Breast epithelium (tissue), 4 donors: ENCODE measurements at places on chromosomes 1 and 21. TPM values are rescaled to one million over a fixed set of nuclear protein-coding genes. Genes with fewer than 3 reads are reported as not detected.

DNA sequence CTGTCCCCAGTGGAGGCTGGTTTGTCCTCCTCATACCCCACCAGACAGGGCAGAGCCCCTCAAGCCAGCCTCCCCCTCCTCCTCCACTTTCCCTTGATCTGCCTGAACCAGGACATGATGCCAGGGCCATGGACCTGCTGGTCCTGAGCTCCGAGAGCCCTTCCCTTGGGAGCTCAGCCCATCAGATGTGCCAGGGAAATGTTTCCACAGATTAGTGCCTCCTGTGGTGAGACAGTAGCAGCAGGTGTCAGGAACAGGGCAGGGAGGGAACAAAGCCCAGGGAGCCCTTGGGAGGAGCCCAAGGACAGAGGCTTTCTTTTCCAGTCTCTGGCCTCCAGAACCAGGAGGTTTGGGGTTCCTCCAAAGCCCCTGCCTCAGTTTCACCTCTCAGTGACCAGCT is 14.6 kb upstream of the SLC41A1 start:
- H3K27ac ChIP-seq = no peak overlapping the region
- DNase-seq = no peak
- no peaks in the 10 kb centered on the region for H3K27me3 ChIP-seq
- no peaks in the 10 kb centered on the region for H3K4me1 ChIP-seq
- no peak overlapping the region for H3K4me3 ChIP-seq

- no peaks in the 10 kb centered on the region for H3K4me1 ChIP-seq
- no peak overlapping the region for H3K27ac ChIP-seq
- no peak for DNase-seq
- H3K36me3 ChIP-seq = no peaks in the 10 kb centered on the region
These were observed 40.5 kb downstream of the AMY1C start for GRCh38 chr1:103790172-103790571.

GRCh38 chr1:75796376-75797272 is at the start of gene MSH4:
TSS of gene MSH4 (plus strand) at chr1:75796882. CDS start at chr1:75796986, 104 bp downstream.
- no peak within 1 kb of the TSS for H3K4me3 ChIP-seq
- DNase-seq = no peak
- no peaks in the 10 kb centered on the region for H3K27me3 ChIP-seq
- H3K27ac ChIP-seq = no peak within 1 kb of the TSS

GRCh38 chr1:212234431-212235395 is 50.5 kb upstream of the PPP2R5A start:
- H3K27ac ChIP-seq = peak overlapping the region; percentile 41
- no peaks in the 10 kb centered on the region for H3K36me3 ChIP-seq
- H3K27me3 ChIP-seq = no peaks in the 10 kb centered on the region
- H3K4me1 ChIP-seq = peaks cover 8% of the 10 kb centered on the region

GRCh38 chr1:92916899-92917298 is 44.4 kb downstream of the DIPK1A start:
- no peak overlapping the region for H3K27ac ChIP-seq
- H3K27me3 ChIP-seq = no peaks in the 10 kb centered on the region
- no peak for DNase-seq
- H3K36me3 ChIP-seq = no peaks in the 10 kb centered on the region
- H3K4me1 ChIP-seq = no peaks in the 10 kb centered on the region
- H3K4me3 ChIP-seq = no peak overlapping the region

DNA sequence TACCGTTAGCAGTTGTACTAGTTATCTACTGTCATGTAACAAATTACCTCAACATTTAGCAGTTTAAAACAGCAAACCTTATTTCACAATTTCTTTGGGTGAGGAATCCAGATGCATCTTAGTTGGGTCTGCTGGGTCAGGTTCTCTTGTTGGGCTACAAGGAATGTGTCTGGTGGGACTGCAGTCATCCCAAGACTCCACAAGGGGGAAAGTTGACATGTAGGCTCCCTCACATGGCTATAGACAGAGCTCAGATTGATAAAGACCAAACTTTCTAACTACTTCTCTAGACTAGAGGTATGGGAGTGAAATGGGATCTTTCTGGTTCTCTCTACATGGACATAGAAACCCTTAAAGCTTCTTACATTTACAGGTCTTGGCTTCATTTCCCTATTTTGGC is 160.9 kb downstream of the UCK2 start:
- no peaks in the 10 kb centered on the region for H3K36me3 ChIP-seq
- no peak overlapping the region for H3K4me3 ChIP-seq
- H3K27ac ChIP-seq = no peak overlapping the region

DNA sequence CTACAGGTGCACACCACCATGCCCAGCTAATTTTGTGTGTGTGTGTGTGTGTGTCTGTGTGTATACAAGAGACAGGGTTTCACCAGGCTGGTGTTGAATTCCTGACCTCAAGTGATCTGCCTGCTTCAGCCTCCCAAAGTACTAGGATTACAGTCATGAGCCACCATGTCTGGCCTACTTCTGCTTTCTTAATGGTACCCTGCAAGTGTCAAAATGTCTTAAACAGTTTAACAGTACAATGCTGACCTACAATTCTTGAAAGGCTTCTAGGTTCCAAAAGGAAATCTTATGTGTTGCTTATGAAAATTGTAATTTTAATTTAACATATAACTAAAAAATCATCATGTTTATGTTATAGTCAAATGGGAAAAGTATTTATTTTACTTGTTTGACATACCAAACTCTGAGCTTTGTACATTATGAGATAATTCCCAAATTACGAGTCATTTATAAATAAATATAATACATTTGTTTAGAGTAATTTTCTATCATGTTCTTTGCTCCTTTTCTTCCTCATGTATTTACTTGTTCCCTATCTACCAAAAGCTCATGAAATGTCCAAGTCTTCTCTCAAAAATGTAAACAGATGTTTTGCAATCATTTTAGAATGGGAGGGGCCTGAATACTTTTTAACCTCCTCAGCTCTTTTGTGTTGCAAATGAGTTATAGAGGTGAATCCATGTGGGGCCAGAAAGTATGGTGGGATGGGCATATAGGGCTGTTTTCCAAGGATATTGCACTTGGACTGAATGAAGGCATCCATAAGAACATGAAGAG is 8.4 kb upstream of the VCAM1 start:
- H3K4me1 ChIP-seq = no peaks in the 10 kb centered on the region
- no peak overlapping the region for H3K4me3 ChIP-seq
- no peak overlapping the region for H3K27ac ChIP-seq
- no peak for DNase-seq
- no peaks in the 10 kb centered on the region for H3K27me3 ChIP-seq
- no peaks in the 10 kb centered on the region for H3K36me3 ChIP-seq

DNA sequence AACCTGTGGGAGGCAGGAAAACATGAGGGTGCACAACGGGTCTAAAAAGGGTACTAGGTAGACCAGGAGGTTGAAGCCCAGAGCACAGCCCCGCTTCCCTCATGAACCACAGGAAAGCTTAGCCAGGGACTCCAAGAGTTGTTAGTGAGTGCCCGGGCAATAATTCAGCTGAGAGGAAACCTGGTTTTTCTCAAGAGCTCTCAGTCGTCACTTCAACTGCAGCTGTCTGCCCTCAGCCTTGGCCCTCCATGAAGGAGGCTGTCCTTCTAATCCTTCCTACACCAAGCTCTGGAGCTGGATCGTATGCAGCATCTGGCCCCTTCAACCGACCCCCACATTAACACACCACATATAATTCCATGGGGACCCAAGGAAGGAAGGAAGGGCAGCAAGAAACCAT is 77.0 kb upstream of the BACE2 start:
- H3K4me1 ChIP-seq = no peaks in the 10 kb centered on the region
- no peaks in the 10 kb centered on the region for H3K36me3 ChIP-seq
- DNase-seq = no peak
- H3K4me3 ChIP-seq = no peak overlapping the region
- no peak overlapping the region for H3K27ac ChIP-seq

GRCh38 chr1:117634631-117635030 is 28.8 kb downstream of the TENT5C start:
- no peaks in the 10 kb centered on the region for H3K4me1 ChIP-seq
- H3K36me3 ChIP-seq = no peaks in the 10 kb centered on the region
- H3K27ac ChIP-seq = no peak overlapping the region

GRCh38 chr1:69433073-69433472 is 134.6 kb upstream of the LRRC7 start:
- H3K4me1 ChIP-seq = no peaks in the 10 kb centered on the region
- H3K27me3 ChIP-seq = no peaks in the 10 kb centered on the region
- no peak overlapping the region for H3K4me3 ChIP-seq
- no peak for DNase-seq
- H3K27ac ChIP-seq = no peak overlapping the region
- no peaks in the 10 kb centered on the region for H3K36me3 ChIP-seq

DNA sequence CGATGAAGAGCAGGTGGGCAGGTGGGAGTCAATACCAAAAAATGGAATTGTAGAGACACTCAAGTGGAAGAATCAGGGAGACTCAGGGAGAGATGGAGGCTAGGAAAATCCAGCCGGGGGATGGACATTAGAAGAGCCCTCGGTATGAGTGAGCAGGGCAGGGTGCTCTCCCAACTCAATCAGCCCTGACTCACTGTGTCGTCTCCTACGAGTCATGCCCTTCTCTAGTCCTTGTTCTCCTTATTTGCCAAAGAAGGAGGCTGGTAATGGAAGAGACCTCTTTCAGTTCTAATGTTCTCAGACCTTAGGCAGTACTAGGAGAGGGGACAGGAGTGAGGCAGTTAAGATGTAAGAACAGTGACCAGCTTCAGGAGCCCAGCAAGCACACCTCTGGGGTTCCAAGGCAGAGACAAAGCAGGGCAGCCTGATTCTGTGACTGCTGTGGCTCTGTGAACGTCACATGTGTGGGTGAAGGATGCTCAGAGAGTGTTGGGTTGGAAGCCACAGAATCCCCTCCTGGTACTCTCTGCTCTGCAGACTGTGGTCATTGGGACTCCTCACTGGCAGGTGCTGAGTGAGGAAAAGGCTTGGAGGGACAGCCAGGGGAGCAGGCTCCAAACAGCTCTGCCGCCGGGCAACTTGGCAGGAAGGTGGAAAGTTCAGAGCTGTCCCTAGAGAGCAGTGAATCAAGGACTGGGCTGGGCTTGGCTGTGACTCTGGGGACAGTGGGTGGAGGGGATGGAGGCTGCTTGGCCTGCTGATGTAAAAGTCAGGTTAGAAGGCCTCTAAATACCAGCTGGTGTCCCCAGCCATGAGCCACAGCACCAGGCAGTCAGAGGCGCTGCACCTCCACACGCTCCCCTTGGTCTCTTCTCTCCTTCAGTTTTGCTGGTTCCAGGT is 11.1 kb upstream of the GJA5 start:
- no peaks in the 10 kb centered on the region for H3K27me3 ChIP-seq
- H3K36me3 ChIP-seq = no peaks in the 10 kb centered on the region
- no peak for DNase-seq
- H3K4me3 ChIP-seq = peak overlapping the region; percentile 35
- no peaks in the 10 kb centered on the region for H3K4me1 ChIP-seq

DNA sequence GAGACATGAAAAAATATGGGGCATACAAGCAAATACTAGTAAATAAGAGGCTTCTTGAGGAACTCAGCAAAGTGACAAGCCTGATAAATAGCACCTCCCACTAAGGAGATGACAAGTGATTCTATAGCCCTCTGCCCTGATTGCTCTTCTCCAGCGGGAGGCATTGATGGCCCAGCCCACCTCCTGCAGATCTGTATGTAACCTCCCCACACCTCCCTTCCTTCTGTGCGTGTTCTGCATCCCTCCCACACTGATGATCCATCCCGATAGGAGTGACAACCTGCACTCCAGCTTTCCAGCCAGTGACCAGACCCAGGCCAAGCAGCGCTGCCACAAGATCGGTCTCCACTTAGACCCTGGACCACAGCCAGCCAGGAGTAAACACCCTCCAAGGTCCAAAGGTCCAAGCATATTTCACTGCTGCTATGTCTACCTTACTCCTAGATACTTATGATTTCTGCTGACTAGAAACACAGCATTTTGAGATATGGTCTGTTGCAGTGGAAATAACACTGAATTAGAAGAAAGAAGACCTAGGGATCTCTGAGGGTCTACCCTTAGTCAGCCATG is 176.1 kb downstream of the BRINP2 start:
- no peak overlapping the region for H3K4me3 ChIP-seq
- H3K27ac ChIP-seq = no peak overlapping the region
- H3K36me3 ChIP-seq = no peaks in the 10 kb centered on the region
- no peaks in the 10 kb centered on the region for H3K4me1 ChIP-seq
- DNase-seq = no peak
- H3K27me3 ChIP-seq = no peaks in the 10 kb centered on the region

DNA sequence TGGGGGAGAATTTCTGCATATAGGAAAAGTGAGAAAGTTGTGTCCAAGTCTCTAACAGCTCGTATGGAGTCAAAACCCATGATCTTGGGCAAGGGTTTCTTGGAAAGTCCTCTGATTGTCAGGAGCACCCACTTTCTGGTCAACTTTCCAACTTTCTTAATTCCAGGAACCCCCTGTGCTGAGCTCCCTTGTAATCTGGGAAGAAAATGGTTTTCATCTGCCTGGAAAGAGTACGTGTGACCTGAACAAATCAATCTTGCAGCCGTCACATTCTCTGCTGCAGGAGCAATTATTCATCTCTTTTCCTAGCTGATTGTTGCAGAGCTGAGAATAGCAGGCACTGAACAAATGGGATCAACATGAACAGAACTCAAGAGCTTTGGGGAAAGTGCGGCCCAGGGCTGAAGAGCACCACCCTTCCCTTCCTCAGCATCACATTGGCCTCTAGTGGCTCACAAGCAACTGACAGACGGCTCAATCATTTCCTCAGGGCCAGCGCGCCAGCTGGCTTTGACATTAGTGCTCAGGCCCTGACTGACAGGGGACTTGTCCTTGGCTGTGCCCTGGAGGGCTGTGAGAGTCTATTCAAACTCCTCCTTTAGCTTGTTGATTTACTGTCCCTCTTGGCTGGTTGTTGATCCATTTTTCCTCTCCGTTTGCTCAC is 295.2 kb downstream of the HLX start:
- H3K27ac ChIP-seq = no peak overlapping the region
- no peaks in the 10 kb centered on the region for H3K27me3 ChIP-seq
- no peaks in the 10 kb centered on the region for H3K4me1 ChIP-seq
- no peaks in the 10 kb centered on the region for H3K36me3 ChIP-seq
- no peak overlapping the region for H3K4me3 ChIP-seq

DNA sequence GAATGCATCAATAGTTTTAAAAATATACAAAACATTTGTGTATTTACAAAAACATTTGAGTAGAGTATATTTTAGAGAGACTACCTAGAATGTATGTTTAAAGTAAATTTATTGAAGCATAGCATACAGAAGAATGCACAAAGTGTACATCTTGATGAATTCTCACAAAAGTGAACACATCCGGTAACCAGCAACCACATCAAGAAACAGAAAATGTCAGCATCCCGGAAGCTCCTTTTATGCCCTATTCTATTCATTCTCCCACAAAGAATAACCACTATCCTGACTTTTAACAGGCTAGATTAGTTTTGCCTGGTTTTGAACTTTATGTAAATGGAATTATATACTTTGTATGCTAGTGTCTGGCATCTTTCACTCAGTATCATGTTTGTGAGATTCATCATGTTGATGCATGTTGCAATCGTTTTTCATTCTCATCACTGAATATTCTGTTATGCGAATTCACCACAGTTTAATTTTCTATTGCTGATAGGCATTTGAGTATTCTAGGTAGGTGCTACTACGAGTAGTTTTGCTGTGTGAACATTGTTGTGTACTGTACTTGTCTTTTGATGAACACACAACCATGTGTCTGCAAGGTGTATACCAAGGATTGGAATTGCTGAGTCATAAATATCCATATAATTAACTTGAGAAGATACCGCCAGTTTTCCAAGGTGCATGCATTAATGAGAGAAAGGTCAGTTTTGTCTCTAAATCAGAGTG is 75.4 kb downstream of the CACHD1 start:
- no peak overlapping the region for H3K4me3 ChIP-seq
- H3K27ac ChIP-seq = no peak overlapping the region
- no peaks in the 10 kb centered on the region for H3K36me3 ChIP-seq
- no peak for DNase-seq
- H3K27me3 ChIP-seq = no peaks in the 10 kb centered on the region
- H3K4me1 ChIP-seq = no peaks in the 10 kb centered on the region

Gene AMY1C
- total RNA-seq = not detected

Gene RNF186
- total RNA-seq = not detected

Gene CCDC18
- total RNA-seq = 9.4 TPM

Gene PDC
- not detected for total RNA-seq

Gene KCNE2
- 0.66 TPM for total RNA-seq

Gene CRNN
- not detected for total RNA-seq

Gene ALX3
- total RNA-seq = 0.44 TPM

Gene MNDA
- 6.9 TPM for total RNA-seq
